ENCODE measurements at places on chromosomes 2 and 18.
A peak's percentile ranks its signal among the peaks of the same experiment; 100 is the strongest.

DNA sequence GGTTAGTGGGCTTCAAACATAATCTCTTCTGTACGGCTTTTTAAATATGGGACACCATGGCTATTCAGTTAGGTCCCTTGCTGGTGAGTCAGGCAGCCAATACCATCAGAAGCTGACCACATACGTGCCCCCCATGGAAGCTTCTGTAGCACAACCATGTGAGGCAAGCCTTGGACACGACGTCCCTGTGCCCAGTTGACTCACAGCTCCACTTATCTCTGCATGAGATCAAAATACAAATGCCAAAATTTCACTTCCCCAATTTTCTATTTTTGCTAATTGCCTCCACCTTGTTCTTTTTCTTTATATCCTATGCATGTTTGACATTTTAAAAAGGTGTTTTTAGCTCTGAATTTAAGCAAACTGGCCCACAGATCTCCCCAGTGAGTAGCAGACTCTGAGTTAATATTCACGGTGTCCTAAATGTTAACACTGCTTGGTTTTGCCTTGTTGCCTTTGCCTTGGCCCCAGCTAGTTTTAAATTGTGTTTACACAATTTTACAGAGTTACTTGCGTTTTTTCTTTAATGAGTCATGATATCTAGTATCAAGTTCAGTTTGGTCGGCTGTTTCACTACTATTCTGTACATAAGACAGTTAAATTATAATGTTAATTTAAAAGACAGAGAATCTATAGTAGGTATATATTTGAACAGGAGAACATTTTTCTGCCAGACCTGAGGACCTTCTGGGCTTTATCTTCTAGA is 77.5 kb downstream of the CDCA7 start:
- DNase-seq, result no peak

- no peak for DNase-seq
These were observed 974.4 kb upstream of the GYPC start for GRCh38 chr2:125681576-125681975.

DNA sequence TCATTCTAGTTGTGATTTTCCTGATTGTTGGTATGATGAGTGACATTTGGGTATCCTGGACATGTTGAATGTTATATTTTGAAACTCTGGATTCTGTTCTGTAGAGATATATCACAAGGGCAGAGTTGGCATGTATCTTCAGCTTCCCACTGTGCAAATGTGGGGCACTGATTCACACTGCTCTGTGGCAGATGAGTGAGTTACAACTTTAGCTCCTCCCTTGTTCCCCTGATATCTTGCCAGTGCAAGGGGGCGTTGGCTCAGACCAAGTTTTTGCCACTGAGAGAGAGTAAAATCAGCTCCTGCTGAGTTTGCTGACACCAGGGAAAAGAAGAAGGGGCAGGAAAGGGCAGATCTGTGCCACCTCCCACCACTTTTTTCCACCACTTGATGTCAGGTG is 199.6 kb upstream of the MMADHC start:
- DNase-seq, result no peak

- no peak for DNase-seq
These were observed 735.6 kb downstream of the TSN start for GRCh38 chr2:122491011-122491410.

- DNase-seq, result no peak
These were observed 51.8 kb downstream of the HS1BP3 start for GRCh38 chr2:20599001-20599600.

- peak; percentile 91 for DNase-seq
These were observed 61.4 kb upstream of the KIF5C start for GRCh38 chr2:148813603-148814065.

- peak; percentile 17 for DNase-seq
These were observed 6.7 kb upstream of the PARD6G start for GRCh38 chr18:80253871-80254492.

DNA sequence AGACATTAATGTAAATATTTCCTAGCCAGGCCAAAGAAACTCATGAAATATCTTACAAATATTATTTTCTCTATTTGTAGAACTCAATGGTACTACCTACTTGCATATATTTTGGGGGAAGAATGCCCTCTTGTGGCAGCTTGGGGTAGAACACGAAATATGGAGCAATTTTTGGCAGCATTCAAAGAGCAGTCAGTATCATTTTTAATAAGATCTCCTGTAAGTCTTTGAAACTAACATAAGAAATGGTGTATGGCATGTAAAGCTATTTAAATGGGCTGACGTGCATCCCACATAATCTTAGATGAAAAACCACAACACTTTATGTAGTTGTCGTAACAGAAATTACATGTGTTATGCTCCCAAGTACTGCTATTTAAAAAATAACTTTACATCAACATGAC is 62.3 kb upstream of the CCDC195 start:
- DNase-seq, result peak; percentile 68

GRCh38 chr2:79122676-79123075 is 2.4 kb downstream of the REG1A start:
- no peak for DNase-seq

DNA sequence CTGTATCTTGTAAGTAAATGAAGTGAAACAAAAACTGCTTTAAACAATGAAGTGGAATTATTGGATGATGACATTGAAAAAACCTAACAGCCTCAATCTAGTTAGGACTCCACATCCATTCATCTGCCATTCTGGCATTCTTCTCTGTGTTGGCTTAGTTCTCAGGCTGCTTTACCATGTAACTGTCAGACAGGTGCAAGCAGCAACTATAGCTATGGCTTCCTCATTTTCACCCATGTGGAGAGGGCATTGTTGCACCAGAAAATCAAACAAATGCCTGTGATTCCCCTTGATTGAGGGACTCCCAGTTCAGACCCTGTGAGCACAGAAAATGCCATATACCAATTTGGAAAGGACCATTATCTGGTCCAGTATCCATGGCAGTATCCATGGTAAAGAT is 129.5 kb upstream of the NYAP2 start:
- DNase-seq, result no peak

- no peak for DNase-seq
These were observed 13.2 kb downstream of the SNTG2 start for GRCh38 chr2:963876-964275.

DNA sequence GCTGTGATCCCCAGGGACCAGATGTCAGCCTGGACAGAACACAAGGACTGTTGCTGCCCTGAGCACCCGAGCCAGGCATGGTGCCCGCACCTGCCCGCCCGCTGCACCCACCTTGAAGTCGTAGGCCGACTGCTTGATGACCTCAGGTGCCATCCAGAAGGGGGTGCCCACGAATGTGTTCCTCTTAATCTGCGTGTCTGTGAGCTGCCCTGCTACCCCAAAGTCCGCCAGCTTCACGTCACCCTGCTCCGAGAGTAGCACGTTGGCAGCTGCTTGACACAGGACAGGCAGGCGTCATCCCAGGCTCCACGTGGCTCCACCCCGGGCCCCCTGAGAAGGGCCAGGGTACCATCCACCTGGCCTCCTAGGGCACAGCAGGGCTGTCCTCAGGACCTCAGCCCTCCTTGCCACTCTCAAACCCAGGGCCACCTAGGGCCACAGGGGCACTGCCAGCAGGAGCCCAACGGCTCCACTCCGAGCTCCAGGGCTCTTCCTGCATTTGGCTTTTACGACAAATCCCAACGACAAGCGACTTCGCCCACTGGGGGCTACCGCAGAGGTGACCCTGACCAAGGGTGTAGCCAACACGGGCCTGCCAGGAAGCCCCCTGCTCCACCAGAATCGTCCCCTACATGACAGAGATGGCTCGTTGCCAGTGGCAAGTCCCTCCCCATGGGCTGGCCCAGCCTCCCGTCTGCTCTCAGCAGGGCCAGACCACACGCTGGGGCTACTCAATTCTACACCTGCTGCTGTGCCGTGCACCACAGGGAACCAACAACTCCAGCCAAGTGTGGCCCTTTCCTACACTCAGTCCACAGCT is 9.0 kb downstream of the STK25 start:
- no peak for DNase-seq

DNA sequence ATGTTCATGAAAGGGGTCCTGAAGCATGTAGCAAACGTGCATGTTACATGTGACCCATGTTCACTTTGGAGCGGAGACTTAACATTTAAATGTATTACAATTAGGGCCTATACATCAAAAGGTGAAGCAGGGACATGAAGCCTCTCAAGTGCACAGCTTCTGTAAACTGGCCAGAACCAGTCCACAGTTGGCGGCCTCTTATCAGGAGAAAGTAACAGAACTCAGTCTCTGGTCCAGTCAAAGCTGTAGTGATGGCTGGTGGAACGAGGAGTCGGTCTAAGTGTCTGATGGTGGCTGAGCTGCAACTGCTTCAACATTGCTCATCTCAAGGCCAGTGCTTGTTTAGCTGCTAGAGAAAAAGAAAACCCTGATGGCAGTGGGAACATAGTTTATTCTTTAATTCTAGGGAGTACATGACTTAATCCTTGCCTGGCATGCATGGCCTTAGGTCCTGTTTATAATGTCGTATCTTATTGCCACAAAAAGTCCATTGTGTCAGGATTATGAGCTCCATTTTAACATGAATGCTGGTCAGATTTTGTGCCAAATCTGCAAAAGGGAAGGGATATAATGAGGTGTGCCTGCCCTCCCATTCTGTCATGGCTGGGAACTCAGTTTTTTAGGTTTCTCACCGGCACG is 22.2 kb upstream of the YES1 start:
- no peak for DNase-seq

DNA sequence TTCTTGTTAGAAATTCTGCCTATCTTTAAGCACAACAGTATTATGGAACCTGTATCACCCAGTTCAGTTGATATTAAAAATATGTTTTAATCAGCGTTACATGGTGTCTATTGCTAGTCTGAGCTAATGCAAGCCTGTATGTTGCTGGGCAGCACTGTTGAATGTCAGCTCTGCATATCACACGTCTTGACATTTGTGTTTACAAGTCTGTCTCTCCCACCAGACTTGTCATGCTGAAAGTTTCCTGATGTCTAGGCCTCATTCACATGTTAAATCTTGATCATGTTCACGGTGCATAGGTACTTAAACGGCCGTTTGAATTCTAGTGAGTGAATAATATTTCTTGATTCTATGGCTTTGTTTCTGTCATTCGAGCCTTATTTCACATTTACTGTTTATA is 385.0 kb downstream of the SOCS6 start:
- no peak for DNase-seq

GRCh38 chr2:64225491-64225890 is 81.3 kb upstream of the PELI1 start:
- DNase-seq, result peak; percentile 32

- peak; percentile 20 for DNase-seq
These were observed 300.0 kb upstream of the SMIM21 start for GRCh38 chr18:75727456-75727855.

DNA sequence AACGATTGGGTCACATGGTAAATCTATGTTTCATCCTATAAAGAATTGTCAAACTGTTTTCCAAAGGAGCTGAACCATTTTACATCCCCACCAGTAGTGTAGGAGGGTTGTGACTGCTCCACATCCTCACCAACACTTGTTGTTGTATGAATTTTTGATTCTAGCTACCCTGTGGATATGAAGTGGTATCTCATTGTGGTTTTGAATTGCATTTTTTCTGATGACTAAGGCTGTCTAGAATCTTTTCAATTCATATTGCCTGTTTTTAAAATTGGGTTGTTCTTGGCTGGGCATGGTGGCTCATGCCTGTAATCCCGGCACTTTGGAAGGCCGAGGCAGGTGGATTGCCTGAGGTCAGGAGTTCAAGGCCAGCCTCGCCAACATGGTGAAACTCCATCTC is 44.5 kb downstream of the TXNL1 start:
- DNase-seq, result no peak
